Stimulated activated CD4-positive, alpha-beta T cell treated with anti-CD3 and anti-CD28 coated beads, TNF-alpha, amount 100 ng/mL, for 1 hour (primary cell): ENCODE measurements at places on chromosomes 2 and 18.

DNA sequence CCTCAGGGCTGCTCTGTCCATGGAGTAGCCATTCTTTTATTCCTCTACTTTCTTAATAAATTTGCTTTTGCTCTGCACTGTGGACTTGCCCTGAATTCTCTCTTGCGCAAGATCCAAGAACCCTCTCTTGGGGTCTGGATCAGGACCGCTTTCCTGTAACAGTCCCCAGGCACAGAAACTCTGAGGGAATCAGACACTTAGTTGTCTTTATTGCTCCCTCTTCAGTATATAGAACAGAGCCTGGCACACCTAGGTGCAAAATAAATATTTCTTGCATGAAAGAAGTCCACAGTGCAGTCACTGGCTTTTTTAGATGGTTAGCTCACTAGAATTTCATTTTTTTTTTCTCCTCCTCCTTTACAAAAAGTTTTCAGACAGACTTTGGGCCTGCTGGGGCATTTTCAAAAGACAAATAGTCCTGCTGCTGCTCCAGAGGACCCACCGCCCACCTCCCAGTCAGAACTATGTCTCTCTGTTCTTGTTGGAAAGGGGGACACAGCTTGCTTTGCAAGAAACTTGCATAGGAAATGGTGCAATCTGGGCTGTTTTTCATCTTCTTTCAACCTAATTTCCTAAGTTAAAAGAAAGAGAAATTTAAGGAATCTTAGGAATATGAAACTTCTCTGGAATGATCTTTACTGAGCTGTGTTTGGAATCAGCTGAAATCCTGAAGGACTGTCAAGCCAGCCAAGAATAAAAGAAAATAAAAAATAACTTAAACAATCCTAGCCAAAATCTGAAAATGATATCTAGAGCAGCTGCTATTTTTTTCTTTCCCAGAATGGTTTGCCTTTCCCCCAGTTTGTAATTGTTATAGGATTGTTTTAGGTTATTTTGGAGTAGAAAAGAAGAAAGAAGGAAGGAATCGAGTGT, 31.7 kb upstream of the MAP4K3 start:
- DNase-seq, result no peak

GRCh38 chr2:241122376-241123002, 20.4 kb upstream of the MTERF4 start:
- DNase-seq, result no peak

DNA sequence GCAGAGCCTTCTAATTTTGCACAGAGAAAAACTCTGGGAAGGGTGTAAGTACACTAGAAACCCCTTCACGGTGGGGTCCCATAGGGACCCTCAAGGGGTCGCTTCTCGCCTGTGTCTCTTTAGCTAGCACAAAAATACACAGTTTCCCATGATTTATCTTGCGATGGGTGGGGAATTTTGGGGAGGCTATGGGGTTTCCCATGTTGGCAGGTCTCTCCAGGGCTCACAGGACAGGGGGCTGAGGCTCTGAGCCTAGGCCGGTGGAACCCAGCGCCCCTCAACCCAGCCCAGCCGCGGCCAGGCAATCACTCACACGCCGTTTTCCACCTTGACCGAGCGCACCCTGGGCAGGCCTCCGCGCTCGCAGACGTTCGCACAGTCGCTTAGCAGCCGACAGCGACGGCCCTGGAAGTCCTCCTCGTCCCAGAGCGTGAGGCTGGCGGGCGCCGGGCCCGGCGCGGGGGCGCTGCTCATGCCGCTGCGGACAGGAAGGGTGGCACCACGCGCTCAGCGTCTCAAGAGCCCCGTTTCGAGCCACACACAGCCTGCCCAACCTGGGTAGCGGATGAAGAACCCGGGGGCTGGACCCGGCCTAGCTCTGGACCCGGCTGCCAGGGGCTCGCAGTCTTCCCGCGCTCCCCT, 398 bp downstream of the CRYBA2 start:
- no peak for DNase-seq

DNA sequence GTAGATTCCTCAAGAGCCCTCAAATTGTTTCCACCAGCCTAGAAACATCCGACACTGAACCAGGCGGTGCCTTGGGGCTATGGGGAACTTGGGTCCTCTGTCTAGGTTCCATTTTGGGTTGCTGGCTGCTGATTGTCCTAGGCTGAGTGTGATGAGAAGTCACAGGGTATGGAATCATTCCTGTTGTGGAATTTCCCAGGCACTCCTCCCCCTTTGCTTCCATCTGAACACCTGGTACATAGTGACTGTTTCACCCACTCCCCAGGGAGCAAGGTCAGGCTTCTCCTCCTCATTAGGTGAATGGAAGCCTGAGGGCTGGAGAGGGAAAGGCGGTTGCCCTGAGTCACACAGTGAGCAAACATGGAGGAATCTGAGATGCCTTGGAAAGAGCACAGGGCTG, 4.5 kb downstream of the KIF3C start:
- no peak for DNase-seq

DNA sequence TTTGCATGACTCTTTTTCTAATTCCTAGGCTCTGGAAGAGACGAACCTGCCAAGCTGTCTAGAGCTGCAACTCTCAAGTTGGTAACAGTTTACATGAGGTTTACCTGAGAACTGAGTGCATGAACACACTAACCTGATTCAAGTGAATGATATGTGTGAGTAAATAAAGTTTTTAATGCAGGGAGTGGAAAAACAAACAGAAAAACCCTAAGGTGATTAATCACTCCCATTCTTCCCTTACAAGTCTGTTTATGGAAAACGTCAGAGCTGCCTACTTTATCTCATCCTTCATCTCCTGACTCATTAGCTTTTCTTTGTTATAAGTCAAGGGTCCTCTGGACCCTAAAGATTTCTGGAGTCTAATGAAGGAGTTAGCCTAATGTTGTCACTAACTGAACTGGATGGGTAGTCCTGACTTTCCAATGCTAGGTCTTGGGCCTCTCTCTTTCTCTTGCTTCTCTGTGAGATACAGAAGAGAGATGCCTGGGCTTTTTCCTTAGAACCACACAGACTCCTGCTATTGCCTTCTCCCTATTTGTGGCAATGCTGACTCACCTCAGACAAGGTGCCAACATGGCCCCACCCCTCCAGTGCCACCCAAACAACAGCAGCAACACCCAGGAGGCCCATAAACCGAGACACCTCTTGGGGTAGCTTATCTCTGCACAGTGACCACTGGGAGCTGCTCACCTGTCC, 952.4 kb downstream of the EPHA4 start:
- DNase-seq, result no peak

DNA sequence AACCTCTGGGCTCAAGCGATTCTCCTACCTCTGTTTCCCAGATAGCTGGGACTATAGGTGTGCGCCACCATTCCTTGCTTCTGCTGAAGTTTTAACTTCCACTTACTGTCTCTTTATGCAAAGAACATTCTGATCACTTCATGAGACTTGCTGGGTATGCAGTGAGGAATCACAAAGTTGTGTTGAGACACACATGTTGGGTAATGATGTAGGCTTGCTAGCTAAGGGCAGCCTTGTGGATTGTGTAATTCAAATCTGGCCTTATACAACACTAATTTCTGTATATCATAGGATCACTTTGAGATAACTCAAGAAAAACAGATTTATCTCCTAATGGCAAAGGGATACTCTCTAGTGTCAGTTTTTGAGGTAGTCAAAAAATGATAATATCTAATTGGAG, 24.2 kb downstream of the XRCC5 start:
- DNase-seq, result no peak

DNA sequence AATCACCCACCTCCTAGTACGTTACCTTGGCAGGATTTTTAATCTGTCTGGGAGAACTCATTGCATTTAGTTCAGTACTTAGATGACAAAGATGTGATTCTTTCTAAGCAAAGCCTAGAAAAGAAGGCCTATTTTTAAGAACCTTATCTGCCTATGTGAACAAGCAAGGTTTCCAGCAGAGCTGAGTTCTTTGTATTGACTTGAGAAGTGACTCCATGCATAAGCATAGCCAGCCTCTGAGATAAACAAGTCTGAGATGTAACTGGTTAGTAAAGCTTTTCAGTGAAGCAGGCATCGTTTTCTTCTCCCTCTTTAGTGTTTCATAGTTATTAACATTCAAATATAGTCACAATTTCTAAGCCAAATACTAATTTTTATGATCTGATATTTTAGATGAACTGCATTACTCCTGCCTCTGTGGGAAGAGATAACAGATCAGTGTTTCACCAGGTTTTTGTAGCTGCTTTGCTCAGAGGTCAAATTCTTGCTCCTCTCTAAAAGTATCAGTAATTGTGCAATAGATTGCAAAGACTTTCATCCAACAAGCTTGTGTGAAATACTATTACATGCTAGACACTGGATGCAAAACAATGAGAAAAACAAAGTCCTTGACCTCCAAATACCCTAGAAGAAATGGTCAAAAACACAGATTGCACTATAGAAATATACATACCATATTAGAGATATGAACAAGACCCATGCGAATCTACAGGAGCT, 107.8 kb downstream of the MBD2 start:
- DNase-seq, result no peak

GRCh38 chr2:120969613-120970355, 234.1 kb downstream of the GLI2 start:
- DNase-seq, result no peak

DNA sequence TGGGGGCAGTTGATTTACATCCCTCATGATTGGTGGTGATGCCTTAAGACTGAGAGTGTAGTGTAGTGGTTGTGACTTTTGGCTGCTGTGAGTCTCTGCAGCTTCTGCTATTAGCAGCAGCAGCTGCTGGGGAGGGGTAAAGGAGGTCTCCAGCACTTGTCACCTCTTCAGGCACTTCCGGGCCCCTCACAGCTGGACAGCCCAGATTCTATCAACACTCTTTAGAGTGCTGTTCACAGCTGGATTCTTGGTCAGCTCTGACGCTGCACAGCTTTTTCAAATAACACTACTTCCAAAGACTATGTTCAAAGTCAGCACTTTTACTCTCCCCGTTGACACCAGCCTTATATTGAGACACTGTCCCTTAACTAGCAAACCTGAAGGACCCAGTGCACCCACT, 396.0 kb downstream of the MEIS1 start:
- DNase-seq, result no peak

GRCh38 chr2:174594456-174594855, 3.1 kb downstream of the WIPF1 start:
- DNase-seq, result no peak

DNA sequence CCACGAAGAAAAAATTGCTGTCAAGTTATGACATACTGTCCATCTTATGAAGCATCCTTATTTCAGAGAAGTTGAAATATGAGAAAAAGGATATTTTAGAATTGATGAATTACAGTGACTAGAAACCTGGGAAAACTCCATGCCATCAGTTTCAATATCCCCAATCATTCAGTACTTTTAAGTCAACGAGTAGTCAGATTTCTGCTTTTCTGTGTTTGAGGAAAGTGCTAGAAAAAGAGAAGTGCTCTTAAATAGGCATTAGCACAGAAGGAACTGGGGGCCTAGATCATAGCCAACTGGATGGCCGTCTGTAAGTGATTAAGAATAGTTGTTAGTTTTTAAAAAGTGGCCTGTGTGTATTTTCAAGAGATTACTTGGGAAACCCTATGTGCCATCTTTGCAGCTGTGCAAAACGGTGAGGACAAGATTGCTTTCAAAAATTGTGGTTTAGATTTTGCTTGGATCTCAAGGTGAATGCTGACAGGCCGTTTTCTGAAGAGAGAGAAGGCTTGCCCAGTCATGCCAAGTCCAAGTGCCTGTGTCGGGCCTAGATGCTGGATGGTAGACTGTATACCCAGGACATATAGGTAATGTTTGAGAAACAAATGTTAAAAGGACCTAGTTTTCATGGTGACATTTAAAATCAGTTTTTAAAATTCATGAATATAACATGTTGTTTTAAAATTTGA, 5.1 kb downstream of the NEDD4L start:
- DNase-seq, result no peak

- DNase-seq, result no peak
Observed at GRCh38 chr2:241017228-241017940, 19.0 kb downstream of the SNED1 start.

DNA sequence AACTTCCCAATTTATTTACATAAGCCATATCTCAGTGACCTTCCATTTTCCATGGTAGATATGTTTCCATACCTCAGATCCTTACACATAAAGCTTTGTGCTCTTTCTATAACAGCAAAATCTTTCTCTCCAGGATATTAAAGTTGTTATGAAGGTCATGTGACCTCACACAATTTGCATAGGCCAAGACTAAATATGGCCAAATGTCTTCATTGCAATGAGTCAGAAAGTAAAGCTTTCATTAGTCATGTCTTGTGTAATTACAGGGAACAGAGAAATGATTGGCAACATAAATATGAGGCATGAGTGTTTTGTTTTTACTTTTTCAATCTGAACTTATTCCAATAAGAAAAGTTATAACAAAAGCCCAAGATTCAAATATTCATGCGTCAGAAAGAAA, 243.5 kb downstream of the ASXL3 start:
- no peak for DNase-seq

DNA sequence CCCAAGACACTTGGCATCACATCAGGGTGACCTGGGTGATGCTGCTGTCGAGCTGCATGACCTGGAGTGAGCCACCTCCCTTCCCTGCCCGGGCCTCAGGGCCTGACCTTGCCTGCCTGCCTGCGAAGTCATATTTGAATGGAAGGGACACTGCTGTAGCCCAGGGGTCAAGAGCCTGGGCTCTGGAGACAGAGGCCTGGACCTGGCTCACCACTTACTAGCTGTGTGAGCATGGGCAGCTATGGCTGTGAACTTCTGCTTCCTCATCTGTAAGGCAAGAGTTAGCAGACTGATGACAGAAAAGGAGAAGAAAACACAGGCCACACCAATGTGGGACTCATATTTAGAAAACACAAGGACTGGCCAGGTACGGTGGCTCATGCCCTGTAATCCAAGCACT, 118.7 kb downstream of the ZFP36L2 start:
- DNase-seq, result no peak

DNA sequence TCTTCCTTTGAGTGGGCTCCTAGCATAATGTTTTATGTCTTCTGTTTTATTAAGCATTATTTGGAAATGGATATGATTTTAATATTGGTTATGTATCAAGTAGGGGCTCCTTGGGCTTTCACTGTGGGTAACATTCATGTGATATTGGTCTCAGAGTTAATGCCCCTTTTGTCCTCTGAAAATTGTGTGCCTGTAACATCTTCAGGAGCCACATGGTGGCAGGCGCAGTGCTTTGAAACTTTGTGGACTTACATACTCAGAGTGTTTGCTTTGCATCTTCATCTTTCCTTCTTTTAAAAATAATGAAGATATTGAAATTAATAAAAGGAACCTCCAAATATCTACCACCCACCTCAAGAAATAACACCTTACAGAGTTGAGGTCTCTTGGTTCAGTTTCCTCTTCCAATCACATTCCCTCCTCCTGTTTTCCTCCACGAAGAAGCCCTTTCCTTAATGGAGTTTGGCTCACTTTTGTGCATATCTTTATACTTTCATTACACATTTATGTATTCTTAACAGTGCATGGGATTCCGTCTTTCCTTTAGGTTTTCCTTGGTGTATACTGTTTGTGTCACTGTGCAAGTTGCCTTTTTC, 73.5 kb downstream of the LIMS1 start:
- peak; percentile 29 for DNase-seq
